ENCODE measurements at places on chromosomes 5 and 9. TPM values are rescaled to one million over a fixed set of nuclear protein-coding genes. Genes with fewer than 3 reads are reported as not detected.

Gene GRM6
- not detected for total RNA-seq

DNA sequence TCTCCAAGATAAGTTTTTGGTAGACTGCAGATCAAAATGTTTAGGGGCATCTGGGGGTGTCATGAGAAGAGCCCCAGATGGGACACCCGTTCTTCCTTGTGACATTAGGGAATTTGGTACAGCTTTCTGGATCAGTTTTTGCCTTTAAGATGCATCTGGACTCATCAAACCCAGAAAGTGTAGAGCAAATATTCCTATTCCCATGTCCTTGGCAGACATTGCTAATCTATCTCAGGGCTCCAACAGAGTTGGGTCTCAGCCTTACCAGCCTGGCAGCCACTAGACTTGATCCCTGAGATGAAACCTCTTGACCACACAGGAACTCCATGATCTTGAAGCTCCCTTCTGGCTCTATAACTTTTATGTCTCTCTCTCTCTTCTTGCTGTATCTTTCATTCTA lies 35.6 kb downstream of the ERGIC1 start:
- no peak for DNase-seq

DNA sequence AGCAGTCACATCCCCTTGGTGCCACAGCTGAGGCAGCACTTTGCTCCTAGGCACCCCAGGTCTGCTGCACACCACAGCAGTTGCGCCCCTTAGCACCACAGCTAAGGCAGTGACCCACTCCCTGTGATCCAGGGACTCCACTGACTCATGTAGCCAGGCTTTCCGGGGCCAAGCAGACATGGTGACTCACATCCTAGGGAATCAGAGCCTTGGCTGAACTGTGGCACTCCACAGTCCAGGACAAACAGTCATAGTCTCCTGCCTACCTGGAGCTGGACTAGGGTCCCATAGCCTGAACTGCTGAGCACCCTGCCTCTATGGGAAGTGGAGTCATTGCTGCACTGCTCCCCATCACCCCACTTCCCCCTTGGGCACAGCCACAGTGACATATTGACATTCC lies 338.7 kb downstream of the NPR3 start:
- DNase-seq, result no peak

DNA sequence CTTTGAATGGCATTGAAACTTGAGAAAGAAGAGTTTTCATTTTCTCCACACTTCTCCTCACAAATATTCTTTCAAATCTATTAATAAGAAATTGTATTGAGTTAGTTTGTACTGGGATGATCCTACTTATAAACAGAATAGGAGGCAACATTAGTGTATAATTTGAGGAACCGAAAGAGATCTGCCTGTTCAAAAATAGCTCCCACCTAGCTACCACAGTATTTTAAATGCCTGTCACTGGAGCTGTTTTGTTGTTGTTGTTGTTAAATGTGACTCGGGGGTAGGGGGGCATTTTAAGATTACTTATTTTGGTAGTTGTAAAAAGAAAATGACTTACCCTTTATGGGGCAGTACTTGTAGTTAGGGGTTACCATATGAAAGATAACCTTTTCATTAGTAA lies 20.1 kb upstream of the HAPLN1 start:
- DNase-seq, result no peak

DNA sequence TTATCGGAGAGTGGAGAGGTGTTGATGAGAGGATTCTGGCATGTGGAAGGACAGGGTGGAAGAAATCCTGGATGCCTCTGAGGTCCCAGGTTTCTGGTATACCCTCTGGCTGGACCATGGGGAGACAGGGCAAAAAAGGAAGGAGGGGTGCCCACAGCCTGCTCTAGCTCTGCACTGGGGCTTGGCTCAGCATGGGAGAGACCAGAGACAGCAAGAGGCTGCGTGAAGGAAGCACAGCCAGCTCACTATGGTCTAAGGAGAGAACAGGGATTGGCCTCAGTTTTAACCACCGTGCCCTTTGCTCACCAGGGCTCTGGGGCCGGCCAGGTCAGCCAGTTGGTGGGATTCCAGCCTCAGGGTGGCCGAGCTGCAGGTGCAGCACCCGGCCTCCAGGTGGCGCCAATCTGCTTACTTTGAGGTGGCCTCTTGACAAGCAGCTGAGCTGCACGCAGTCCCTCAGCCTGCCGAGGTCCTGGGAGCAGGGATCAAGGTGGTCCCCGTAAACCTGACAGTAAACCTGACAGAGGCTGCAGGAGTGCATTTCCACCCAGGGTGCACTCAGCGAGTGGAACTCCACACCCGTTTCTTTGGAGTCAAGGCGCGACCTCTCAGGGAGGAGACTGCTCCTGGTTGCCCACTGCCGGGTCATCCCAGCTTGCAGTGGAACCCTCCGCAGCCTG lies 25.0 kb upstream of the SPTLC1 start:
- no peak for DNase-seq

DNA sequence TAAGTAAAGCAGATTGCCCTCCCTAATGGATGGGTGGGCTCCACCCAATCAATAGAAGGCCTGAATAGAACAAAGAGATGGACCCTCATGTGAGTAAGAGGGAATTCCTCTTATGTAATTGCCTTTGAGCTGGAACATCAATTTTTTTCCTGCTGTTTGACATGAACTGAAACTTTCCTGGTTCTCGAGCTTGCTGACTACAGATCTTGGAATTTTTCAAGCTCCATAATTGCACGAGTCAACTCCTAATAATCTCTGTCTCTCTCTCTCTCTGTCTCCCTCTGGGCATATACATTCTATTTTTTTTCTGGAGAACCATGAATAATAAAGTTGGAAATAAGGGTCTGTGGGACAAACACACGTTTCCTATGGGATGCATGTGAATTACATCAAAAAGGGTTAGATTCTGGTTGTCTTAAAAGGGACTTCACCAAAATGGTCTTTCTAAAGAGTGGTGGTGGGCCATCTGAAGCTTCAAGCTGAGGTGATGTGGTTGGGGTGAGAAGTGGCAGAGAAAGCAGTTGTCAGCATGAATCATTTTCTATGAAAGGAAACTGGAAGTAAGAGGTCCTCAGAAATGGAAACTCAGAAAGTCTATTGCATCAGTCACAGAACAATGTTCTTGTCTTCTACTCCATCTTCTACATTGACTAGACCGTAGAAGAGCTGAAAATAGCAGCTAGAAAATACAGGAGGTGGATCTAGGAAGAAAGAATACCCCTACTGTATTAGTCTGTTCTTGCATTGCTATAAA lies 47.0 kb upstream of the HOMER1 start:
- no peak for DNase-seq

DNA sequence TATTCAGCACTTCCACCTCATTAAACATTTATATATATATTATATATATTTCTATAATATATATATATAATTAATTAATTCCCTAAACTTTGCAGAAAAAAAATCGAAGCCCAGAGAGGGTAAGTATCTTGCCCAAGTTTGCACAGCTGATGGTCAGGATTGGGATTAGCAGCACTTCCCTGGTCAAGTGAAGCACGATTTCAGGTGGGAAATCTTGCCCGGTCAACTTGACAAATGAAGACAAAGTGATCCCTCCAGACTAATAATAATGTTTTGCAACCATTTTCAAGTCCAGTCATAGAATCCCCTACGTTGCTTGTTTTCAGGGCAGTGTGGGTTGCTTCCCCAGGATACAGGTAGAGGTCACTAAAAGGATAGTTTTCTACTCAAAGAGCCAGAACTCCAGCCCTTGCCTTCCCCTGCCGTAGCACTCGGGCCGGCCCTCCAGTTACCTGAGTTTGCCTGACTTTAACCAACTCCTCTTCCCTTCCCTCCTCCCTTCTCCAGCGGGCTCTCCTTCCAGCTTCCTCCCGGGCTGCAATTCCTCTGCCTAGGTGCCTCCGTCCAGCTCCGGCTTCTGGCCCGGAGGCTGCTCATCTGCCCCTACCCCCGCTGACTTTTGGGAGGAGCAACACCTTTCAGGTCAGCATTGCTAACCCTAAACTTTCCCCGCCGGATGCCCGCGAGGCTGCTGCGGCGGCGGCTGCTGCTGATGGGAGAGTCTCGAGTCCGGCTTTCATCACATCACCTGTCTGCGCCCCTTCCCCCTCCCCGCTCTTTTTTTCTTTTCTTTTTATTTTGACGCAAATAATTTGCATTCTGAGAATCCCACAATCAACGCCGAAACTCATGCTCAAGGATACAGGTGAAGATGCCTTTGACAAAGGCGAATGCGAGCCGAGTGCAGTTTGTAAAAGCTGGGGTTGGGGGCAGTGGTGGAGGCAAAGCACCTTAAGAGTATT lies 930 bp downstream of the PRLR start:
- no peak for DNase-seq
